ENCODE measurements at places on chromosomes 2 and 18.

GRCh38 chr2:29401994-29402393 lies 286.8 kb downstream of the CLIP4 start:
- DNase-seq = no peak

GRCh38 chr18:74868461-74868860 lies 270.8 kb downstream of the ZNF407 start:
- no peak for DNase-seq

GRCh38 chr18:56433919-56434318 lies 204.5 kb downstream of the TXNL1 start:
- DNase-seq = peak; percentile 38

DNA sequence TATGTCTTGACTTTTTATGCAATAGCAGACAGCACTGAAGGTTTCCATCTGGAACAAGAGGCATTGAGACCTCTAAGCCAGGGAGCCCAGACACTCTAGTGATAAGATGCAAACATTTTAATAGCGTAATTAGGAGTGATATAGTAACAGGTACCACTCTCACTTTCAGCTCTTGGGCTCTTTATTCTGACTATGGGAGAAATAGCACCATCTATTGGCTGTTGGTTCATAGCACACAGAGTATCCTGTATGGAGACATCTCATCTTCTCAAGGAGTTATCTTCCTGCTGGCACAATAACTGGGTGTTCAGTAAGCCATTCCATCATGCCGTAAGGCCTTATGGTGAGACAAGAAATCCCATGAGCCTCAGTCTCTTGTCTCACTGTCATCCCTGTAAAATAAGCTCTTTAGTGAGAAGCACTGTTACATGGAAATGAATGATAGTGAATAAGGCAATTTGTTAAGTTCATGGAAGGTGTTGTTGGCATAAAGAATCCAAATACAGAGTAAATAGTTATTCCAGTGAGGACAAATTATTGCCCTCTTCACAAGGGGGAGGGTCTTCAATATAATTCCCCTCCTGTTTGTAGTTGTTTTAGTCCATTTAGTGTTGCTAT lies 48.3 kb downstream of the THUMPD2 start:
- DNase-seq = no peak

DNA sequence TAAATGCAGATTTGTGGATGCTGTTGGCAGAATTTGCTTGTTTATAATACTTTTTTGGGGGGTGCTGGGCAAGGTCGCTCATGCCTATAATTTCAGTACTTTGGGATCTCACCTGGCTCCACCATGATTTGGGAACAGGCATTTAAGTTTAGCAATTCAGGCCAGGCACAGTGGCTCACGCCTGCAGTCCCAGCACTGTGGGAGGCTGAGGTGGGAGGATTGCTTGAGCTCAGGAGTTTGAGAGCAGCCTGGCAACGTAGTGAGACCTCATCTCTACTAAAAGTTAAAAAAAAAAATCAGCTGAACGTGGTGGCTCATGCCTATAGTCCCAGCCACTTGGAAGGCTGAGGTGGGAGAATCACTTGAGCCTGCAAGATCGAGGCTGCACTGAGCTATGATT lies 20.7 kb downstream of the TANC1 start:
- DNase-seq = no peak

- DNase-seq = no peak
These were observed 6.9 kb downstream of the STEAP3 start for GRCh38 chr2:119230219-119231185.

GRCh38 chr18:23877371-23877770 lies 137.2 kb upstream of the TTC39C start:
- no peak for DNase-seq

DNA sequence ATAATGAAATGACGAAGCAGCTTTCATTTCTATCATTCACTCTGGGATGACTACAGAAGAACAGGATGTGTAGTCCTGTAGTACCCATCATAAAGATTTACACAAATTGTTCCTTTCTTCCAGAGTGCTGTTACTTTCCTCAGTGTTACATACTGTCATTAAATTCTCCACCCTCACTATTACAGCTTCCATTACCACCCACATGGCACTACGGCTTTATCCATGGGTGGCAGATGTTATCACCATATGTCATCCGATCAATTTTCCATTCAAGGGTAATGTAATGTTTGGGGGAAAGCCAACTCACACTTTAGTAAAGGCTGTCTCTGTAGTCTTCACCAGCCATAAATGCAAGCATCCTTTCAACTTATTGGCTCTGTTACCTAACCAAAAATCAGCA lies 7.1 kb upstream of the CSRNP3 start:
- no peak for DNase-seq

- no peak for DNase-seq
These were observed 70.3 kb upstream of the CWC22 start for GRCh38 chr2:180077295-180077906.

DNA sequence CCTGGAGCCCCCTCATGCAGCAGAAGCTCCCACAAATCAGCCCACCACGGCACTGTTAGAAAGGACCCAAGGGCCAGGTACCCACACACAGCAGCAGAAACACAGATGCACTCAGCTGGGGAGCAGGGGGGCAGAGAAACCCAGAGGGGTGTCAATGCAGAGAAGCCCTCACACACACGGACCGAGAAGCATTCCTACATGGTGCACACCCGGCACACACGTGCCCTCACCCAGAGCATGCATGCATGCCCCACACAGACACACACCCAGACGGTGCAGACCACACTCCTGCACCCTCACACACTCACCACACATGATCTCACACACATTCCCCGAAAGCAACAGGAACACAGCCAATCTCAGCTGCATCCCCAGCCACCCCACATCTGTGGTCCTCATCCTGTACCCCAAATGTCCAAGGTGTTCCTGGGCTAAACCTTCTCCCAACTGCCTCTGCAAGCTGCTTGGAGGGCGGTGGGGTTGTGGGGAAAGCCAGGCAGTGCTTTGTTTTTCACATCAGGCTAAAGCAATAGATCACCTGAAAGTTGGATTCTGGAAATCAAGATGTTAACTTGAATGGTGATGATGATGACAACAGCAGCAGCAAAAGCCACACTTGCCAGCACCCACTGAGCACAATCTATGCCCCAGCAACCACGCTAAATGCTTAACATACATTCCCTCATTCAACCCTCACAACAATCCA lies 102.3 kb downstream of the ZFP36L2 start:
- no peak for DNase-seq

- no peak for DNase-seq
These were observed 46.3 kb upstream of the LTBP1 start for GRCh38 chr2:32900246-32900973.

GRCh38 chr2:198697218-198697617 lies 760.5 kb downstream of the SATB2 start:
- no peak for DNase-seq

DNA sequence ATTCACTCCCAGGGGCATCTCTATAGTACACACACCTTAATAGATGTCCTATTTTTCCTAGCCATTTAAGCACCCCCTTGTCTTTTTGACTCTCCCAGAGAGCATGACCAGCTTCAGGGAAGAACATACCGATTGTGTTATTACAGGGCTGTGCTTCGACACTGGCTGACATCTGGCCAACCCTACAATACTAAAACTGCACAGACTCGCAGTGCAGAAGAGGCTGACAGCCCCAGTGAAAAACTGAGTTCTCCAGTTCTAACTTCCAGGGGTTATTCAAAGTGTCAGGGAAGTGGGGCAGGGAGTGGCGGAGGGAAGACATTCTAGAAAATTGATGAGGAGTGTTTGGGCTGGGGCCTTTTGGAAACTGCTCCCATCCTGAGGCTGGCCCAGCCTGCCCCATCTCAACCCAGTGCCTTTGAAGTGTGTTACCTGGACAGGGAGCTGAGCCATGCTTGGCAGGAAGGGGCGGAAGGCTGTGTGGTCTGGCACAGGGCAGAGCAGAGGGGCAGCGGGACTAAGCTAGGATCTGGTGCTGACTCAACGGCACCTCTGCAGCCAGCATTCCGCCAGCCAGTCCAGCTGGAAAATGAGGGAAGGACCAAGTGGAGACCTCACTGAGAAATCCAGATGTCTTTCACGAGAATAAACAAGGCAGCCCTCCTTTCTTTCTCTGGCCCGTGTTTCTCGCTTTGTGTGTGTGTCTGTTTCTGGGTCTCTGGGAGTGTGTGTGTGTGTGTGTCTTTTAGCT lies 15.4 kb upstream of the IGFBP5 start:
- DNase-seq = no peak

GRCh38 chr2:27185331-27186026 lies 26.4 kb upstream of the ATRAID start:
- no peak for DNase-seq

DNA sequence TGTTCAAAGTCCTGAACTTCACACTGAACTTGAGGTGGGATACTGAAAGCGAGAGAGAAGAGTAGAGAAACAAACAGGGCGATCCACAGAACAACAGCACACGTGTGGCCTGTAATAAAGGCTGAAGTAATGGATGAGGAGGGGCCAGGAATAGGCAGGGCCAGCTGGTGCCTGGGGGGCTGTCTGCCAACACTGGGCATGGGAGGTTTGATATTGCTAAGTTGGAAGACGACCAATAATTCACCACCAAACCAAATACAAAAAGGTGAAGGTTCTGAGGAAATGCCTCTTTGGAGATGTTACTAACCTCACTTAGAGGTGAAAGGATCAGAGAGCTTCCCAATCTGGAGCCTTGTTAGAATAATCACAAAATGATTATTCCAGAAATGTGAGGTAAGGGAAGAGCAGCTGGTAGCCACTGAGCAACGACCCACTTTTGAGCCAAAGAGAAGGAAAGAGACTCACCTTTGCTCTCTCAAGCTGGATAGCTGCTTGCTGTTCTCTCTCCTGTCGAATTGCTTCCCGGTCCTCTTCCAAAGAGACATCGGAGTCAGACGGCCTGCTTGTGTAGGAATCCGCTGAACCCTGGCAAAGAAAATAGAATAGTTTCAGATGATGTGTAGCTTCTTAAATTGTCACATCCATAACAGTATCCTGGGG lies 54.7 kb upstream of the ARL5A start:
- DNase-seq = no peak

DNA sequence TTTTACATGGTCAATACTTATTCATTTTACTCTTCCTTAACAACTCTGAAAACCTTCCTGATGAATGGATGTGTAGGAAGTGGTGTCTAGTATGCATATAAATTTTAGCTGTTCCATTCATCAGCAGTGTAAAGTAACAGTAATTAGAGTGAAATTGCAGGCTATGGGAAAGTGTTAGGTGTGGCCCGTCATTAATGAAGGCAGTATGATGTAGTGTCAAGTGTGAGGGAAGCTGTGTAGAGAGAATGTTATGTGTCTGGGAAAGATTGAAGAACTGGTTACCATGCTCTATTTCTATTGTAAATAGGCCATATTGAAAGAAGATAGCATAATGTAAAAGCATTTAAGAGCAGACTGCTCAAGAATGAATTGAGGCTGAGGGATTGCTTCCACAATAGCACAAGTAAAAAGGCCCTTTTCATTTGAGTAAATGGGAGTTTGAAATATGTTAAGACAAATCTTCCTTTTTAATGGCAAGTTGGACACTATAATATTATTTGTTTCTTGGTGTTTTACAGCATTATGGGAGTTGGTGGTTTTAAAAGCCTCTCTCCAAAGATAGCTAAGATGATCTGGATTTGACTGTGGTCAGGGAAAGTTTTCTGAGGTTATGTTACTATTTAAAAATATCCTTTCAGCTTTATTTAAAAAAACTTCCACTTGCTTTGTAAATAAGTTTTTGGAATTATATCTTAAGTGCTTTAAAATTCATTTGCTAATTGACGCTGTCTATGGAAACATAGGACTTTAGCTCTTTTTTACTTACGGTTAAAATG lies 401.0 kb upstream of the ZEB2 start:
- no peak for DNase-seq

- DNase-seq = no peak
These were observed 13.9 kb downstream of the STAMBP start for GRCh38 chr2:73842739-73843019.

All from H9 (cell line).